NCI-H187 treated with DMSO at 0.1 percent for 48 hours (cell line): ENCODE measurements at places on chromosomes 7 and 10.

DNA sequence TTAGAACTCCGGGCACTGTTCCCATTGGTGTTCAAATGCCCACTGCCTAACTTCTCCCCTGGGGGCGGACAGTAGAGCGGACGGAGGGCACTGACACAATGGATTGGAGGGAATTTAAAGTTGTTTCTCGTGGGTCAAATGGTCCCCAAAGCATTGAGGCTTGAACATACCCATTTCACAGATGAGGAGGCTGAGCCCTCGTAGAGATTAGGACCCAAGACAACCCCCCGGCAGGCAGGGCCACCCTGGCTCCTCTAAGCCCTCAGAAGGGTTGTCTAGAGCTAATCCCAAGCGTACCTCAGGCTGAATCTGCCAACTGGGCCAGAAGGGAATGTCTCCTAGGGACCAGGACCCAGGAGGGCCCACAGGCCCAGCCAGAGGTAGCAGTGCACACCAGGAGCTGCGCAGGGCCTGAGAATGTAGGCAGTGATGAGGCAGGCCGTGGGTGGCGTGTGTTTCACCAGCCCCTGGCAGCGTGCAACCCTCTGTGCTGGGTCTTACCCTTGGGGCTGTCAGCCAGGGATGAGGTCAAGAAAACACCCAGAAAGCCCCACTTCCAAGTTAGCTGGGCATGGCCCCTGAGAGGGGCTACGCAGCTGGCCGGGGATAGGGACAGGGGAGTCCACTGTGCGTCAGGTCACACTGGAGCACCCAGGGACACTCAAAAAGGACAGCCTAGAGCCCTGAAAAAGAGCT, 5.8 kb downstream of the AIFM2 start:
- DNase-seq, result no peak

- DNase-seq, result no peak
Observed at GRCh38 chr10:11949152-11949551, 93.5 kb downstream of the UPF2 start.

- no peak for DNase-seq
Observed at GRCh38 chr10:86168256-86168655, 198.3 kb downstream of the GRID1 start.

DNA sequence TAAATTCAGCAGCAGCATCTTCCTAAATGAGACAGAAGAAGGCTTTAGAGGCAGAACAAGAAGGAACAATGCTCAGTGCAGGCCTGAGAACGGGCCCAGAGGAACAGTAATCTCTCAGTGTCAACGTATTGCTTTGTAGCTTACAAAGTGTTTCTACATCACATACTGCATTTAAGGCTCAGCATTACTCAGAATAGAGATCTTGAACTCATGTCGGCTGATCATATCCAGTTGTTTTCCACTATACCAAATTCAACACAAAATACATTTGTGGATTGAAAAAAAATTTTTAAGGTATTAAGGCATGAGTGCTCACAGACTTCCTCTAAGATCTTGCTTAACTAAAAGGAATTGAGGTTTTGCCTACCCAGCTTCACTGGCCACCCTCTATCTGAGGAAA, 325.1 kb downstream of the HPSE2 start:
- DNase-seq, result no peak

DNA sequence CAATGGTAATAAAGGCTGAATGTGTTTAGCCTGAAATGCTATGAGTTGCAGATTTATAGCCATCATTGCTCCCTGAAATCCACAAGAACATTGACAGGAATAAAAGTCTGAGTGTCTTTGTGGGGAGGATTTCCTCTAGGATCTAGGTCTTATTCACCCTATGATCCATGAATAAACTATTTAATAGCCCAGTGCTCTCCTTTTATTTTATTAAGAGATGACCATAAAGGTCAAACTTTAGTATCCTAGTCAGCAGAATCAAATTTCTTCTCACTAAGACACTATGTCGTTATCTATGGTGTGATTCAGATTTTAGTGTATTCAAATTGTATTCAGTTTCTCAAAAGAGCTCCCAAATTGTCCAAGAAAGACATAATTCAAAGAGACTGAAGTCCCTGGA, 67.8 kb upstream of the AKR1E2 start:
- DNase-seq, result no peak

DNA sequence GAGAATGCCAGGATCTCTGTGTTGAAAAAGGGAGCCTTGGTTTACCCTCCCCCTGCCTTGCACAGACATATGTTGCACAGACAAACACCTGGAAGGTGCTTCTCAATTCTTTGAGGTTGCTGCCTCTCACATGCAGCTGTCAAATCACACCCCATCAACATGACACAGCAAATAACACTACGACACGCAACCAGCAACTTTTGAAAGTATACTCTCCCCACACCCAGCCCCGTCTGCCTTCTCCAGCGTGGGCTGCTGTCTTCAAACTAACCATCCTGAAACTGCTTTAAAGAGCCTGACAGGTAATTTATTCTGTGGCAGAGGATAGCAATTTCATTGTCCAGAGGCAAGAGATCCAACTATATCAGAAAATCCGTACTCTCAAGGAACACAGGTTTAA, 136.1 kb downstream of the PLXNA4 start:
- no peak for DNase-seq

GRCh38 chr7:100563809-100564400, 9.8 kb downstream of the SAP25 start:
- peak; percentile 25 for DNase-seq

- no peak for DNase-seq
Observed at GRCh38 chr7:4037877-4038276, 644.2 kb upstream of the FOXK1 start.

- peak; percentile 8 for DNase-seq
Observed at GRCh38 chr10:73167783-73168464, at the start of the genes ECD and FAM149B1. ECD (minus strand) TSS chr10:73168008; CDS start chr10:73163937, 4,071 bp downstream. FAM149B1 (plus strand) TSS chr10:73168119; CDS start chr10:73168340, 221 bp downstream.

DNA sequence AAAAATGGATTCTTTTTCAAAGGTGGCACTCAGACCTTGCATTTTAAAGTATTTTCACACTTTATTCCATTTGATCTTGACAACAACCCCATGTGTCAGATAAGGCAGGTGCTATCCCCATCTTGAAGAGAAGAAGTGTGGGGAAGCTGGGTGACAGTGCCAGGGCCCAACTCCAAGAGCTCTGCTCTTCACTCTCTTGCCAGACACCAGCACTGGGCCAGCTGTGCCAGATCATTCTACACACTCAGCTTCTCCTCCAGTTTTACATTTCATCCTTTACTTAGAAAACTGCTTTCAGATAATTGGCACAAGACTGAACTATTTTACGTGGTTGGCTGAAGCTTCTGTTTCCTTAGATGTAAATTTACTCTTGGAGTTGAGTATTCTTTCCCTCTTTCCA, 64.4 kb downstream of the ENO4 start:
- no peak for DNase-seq

- DNase-seq, result no peak
Observed at GRCh38 chr10:115539142-115539762, 446.1 kb downstream of the ATRNL1 start.

DNA sequence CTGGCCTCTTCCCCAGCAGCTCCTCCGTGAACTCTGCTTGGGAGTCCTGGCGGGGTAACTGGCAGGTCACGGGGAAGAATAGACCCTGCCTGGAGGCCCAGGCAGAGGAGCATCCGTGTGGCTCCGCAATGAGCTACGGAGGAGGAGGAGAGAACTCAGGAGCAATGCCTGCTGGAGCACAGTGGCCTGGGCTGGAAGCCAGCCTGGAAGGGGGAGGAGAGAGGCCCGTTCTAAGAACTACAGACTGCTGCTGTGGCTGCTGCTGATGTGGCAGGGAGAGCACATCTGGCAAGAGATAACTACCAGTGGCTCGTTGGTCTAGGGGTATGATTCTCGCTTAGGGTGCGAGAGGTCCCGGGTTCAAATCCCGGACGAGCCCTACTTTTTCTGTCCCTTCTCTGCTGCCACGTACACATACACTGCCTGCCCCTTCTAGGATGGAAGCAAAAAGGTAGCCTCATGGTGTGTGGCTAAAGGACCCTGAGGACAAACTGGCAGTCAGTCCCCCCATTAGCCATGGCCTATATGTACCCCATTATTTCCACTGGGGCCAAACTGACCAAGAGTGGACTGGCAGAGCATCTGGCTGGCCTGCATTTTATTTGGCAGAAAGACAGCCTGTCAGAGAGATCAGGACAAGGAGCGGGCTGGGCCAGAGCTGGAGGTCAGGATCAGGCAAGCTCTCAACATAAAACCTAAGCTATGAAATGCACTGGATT, 7.7 kb upstream of the OPN1SW start:
- no peak for DNase-seq

DNA sequence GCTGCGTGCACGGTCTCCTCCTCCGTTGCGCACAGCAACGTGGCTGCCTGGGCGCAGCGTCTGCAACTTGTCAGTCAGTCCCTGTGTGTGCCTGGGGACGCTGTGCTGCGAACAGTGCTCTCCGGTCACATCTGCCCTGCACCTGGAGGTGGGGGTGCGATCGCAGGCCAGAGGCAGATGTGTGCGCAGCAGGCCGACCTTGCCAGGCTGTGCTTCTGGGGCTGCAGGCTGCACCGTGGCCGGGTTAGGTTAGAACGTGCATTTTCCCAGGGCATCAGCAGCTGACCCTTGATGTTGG, 8.2 kb upstream of the GET4 start:
- DNase-seq, result no peak

GRCh38 chr10:73967022-73967429, 30.9 kb upstream of the VCL start:
- no peak for DNase-seq

DNA sequence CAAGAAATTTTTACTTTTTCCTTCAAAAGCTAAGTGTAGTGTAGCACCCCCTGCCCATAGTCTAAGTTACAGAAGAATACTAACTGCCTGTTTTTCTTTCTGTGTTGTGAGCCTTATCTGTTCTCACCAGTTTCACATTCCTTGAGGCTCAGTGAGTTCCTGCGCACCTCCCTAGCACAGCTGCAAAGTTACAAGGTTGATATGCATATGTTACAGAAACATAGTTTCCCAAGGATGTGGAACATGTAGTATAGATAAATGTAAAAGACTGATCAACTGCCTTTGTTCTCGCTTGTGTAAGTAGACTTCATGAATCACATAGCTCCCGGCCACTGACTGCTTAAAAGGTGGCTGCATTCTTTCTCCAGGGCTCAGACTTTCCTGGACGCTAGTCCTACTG, 6.7 kb upstream of the ZNF33B start:
- DNase-seq, result no peak

- no peak for DNase-seq
Observed at GRCh38 chr7:49878627-49879026, 105.2 kb downstream of the VWC2 start.

- no peak for DNase-seq
Observed at GRCh38 chr7:92095380-92095779, 38.9 kb downstream of the CYP51A1 start.

GRCh38 chr7:135717693-135718092, 10.3 kb downstream of the SLC13A4 start:
- no peak for DNase-seq

DNA sequence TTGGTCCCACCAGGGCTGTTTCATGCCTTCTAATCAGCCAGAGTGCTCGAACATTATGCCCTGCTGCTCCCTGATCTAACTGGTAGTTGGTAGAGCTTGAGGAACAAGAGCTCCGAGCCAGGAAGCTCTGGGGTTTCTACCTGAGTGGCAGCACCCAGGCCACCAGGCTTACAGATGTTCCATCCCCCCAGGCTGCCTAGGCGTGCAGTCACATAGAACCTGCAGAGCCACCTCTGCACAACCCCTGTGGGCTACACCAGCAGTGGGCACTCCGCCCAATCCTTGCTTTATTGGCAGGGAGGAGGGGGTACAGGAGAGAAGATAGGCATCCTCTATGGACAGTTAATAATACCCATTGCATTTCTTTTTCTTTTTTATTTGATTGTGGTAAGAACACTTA, 21.8 kb downstream of the MAP3K8 start:
- DNase-seq, result no peak

DNA sequence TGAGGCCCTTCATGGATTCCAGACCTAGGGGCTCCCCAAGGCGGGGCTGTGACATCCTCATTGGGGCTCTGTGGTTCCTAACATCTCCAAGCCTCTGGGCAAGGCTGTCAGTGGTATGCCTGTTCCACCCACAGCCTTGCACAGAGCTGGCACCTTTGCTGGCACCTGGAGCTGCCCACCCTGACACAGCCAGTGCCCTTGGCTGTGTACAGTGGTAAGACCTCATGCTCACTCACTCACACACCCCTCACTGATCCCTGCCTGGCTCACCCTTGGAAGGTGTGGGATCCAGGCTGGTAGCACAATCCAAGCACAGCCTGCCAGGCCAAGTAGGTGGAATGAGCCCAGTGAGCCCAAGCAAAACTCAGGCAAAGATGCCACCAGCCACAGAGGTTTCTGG, 200.4 kb upstream of the PCDH15 start:
- DNase-seq, result no peak

DNA sequence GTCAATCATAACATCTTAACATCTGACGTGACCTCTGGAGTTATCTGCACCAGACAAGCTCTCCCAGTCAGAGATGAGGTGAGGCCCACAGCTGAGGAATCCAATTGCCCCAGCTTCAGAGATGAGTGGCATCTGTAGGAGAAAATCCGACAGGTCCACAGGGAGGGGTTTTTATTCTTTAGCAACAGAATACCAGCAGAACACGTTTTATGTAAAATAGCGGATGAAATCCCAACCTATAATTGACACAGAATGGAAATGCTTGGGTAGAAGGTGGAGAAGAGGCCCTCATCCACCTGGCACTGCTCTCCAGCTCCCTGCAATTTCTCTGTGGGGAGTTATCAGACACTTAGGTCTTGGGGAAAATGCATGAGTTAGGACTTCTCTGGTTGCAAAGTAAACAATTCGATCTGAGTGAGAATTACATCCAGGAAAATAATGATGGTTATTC, 144.2 kb upstream of the NRP1 start:
- DNase-seq, result peak; percentile 53

DNA sequence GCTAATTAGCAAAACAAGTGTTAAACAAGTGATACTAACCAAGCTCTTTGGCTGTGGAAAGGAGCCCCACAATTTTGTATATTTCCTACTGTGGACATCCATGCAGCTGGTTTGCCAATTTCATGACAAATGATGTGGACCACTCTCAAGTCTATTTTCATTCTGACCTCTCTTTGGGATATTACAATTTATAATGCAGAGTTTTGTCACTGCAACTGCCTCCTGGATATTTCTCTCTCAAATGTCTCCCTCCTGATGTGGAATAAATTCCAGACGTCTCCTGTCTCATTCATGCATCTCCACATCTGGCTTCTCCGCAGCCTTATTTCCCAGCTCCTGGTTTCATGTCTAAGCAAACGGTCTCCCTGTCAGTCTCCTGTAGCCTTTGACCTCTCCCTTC, 80.6 kb upstream of the RHEB start:
- DNase-seq, result no peak

- DNase-seq, result no peak
Observed at GRCh38 chr10:90675621-90676020, 182.2 kb downstream of the HTR7 start.
